ENCODE measurements at places on chromosomes 1 and 21.

GRCh38 chr1:110292031-110292741 is 47.0 kb upstream of the RBM15 start:
- no peak for DNase-seq

- DNase-seq = no peak
These were observed 25.3 kb downstream of the PTP4A2 start for GRCh38 chr1:31912839-31913239.

- DNase-seq = no peak
These were observed 15.4 kb upstream of the PTTG1IP start for GRCh38 chr21:44888581-44889550.

- peak; percentile 13 for DNase-seq
These were observed 24.9 kb upstream of the TMEM52 start for GRCh38 chr1:1943834-1944570.

- no peak for DNase-seq
These were observed 28.8 kb upstream of the DIPK1A start for GRCh38 chr1:92989936-92990583.

Measured in activated CD8-positive, alpha-beta memory T cell treated with anti-CD3 and anti-CD28 coated beads for 4 hours (primary cell).